Activated T-helper 9 cell treated with anti-CD3 and anti-CD28 coated beads, Interleukin-2, amount 50 U/mL, for 16 hours (primary cell): ENCODE measurements at places on chromosomes 2 and 18.
A peak's percentile ranks its signal among the peaks of the same experiment; 100 is the strongest.

DNA sequence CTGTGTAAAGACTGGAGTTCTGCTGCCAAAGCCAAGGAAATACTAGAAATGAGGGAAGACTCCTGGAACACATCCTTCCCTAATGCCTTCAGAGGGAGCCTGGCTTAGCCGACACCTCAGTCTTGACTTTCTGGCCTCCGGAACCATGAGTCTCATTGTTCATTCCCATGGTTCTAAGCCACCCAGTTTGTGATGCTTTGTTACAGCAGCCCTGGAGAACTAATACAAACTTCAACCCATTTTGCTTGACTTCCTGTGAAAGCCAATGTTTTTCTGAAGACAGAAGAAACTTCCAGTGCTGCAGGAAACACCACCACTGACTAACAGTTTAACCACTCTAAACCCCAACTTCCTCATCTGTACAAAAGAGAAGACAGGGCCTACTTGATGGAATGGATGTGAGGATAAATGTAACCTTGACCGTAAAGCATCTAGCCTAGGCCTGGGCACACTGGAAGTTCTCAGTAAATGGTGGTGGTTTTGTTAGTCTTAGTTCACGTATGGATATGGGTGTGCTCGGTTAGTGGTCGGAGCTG is 85.9 kb upstream of the RFX8 start:
- no peak for DNase-seq

- DNase-seq = no peak
These were observed 96.8 kb upstream of the CRACDL start for GRCh38 chr2:99032786-99033185.

GRCh38 chr2:207166349-207167098 is 776 bp upstream of the KLF7 start:
- peak; percentile 43 for DNase-seq

DNA sequence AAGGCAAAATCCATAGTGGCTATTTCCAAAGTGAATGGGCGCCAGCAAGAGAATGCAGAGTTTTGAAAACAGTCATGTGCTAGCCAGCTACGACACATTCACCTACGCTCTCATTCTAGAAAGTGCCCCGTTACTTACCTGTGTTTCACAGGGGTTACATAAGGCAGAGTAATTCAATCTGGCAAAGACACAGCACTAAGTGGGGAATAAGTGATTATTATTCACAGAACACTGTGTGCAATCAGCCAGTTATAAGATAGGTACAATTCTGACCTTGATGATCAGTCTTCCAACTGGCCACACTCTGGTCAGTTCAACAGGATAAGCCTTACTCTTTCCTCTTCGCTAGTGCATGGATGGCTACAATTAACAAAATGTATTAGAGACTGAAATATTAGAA is 105.8 kb downstream of the CABYR start:
- DNase-seq = no peak

DNA sequence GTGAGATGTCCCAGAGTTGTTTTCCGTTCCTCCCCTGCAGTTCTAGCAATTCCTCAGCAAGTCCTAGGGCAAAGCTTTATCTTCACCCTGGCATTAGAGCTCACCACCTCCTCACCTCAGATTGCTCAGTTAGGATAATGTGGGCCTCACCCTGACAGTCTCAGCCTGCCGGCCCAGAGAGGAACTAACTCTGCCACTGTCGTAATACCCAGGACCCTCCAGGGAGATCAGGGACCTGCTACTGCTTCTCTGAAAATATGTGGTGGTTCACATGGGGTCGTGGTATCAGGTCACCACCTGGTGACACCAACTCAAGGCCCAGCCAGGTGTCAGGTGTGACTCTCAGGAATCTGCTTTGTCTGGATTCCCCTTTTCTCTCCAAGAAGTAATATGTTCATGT is 120.7 kb downstream of the FEZ2 start:
- no peak for DNase-seq

DNA sequence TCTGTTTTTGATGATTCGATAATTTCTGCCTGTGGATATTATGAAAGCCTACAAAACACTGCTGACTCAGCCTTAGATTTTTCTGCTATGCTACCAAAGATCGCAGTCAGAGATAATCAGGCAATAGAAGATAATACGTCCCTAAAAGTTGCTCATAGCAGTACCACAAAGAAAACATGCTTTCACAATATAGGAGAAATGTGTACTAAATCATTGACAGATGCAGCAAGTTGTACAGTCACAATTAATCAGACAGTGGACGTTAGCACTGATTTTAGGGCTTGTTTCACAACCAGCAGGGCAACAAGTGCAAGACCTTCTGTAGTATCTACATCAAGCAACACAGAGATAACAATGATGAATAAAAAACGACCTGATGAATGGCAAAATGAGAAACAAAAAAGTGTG is 19.5 kb downstream of the RBM44 start:
- DNase-seq = no peak

GRCh38 chr2:60984720-60985119 is 32.8 kb upstream of the PEX13 start:
- no peak for DNase-seq

GRCh38 chr2:236975766-236976165 is 109.9 kb upstream of the COPS8 start:
- no peak for DNase-seq

GRCh38 chr2:119234021-119235019 is 10.7 kb downstream of the STEAP3 start:
- no peak for DNase-seq

- DNase-seq = peak; percentile 47
These were observed 96.2 kb upstream of the ZNF532 start for GRCh38 chr18:58768293-58768974.

GRCh38 chr2:225494100-225494459 is 94.6 kb downstream of the NYAP2 start:
- DNase-seq = no peak

- DNase-seq = no peak
These were observed 149.0 kb upstream of the EPC2 start for GRCh38 chr2:148495586-148495985.

DNA sequence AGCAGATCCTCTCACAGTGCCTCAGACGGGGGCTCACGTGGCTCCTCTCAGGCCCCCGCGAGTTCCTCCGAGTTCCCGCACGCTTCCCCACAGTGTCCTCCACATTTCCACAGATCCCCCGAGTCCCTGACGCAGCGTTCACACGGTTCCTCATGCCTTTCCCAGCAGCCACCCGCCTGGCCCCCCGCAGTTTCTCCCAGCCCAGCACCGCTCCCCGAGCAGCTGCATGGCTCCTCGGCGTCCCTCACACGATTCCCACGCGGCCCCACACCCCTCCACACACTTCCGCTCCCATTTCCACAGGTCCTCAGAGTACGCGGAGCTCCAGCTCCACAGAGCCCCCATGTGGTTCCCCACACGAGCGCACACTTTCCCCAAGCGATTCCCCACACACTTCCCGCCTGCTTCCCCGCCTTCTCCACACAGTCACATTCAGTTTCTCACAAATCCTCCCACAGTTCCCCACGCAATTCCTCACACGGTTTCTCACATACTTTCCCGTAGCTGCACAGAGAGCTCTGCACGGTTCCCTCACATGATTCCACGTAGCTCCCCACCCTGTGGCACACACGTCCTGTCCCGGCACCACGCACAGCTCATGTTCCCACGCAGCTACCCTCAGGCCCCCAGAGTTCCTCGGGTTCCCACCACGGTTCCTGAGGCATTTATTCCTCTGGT is 39.9 kb downstream of the KIF1A start:
- no peak for DNase-seq

DNA sequence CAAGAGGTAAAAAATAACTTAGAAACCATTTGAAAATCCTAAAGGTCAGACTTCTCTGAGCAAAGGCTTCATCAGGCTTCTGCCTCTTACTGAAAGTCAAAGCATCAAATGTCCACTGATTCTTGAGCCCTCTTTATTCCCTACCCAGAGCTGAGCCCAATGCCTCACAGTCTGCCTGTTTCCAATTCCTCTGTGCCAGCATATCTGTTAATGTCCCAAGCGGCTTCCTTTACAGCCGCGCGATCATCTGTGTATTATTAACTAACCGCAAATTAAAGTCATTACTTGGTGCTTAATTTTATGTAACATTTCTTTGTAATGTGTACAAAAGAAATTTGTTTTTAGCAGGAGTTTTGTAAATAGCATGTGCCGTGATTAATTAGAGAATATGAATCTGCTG is 418.8 kb upstream of the HNRNPA3 start:
- DNase-seq = no peak

DNA sequence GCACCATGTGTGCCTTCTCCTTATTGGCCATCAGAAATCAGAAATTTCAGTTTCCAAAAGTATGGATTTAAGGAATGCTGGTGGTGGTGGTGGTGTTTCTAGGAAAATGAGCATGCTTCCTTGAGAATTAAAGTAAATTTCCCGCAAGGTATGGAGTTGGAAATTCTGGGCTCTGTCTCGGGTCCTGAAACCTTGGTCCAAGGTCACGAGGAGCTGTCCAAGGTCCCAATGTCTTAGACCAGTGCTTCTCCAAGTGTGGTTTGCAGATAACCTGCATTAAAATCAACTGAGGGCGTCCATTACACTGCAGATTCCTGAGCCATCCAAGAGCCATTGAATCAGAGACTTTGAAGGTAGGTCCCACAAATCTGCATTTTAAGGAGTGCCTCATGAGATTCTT is 210.9 kb upstream of the PKDCC start:
- no peak for DNase-seq

- no peak for DNase-seq
These were observed 86.6 kb downstream of the DNER start for GRCh38 chr2:229627728-229628127.

GRCh38 chr2:65864619-65865018 is 432.2 kb upstream of the SPRED2 start:
- DNase-seq = no peak

GRCh38 chr18:22482948-22483347 is 65.2 kb upstream of the CTAGE1 start:
- DNase-seq = no peak

GRCh38 chr2:88210132-88211002 is 40.2 kb downstream of the THNSL2 start:
- DNase-seq = no peak

DNA sequence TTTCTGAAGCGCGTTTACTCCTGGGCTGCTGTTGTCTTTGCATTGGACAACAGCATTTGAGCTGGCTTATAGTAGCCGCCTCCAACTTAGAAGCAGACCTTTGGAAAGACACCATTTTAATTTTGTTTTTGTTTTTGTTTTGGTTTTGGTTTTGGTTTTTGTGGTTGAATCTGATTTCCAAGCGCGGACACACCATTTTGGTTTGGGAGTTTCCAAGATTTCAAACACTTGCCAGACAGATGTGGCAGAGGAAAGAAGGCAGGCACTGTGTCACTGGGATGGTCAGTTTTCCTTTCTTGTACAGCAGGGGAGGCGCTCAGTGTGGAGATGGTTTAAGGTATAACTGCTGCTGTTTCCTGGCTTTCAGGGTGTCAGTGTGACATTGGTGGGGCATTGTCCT is 126.8 kb downstream of the LAMA3 start:
- DNase-seq = no peak

- no peak for DNase-seq
These were observed 319.9 kb downstream of the TSN start for GRCh38 chr2:122075381-122075780.

DNA sequence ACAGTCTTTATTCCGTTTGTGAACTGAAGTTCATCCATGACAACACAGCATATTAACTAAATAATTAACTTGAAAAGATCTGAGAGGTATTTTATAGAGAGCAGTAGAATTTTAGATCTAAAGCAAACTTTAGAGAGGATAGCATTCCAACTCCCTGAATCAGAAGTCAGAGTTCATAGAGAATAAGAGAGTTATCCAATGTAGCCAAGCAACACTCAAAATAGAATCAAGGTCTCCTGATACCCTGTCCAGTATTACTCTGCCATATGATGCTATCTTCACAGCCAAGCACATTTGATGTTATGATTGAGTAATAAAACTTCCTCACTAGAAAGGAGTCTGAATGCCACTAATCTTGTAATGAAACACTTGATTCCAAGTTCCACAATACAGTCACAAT is 55.5 kb downstream of the RIT2 start:
- DNase-seq = no peak

DNA sequence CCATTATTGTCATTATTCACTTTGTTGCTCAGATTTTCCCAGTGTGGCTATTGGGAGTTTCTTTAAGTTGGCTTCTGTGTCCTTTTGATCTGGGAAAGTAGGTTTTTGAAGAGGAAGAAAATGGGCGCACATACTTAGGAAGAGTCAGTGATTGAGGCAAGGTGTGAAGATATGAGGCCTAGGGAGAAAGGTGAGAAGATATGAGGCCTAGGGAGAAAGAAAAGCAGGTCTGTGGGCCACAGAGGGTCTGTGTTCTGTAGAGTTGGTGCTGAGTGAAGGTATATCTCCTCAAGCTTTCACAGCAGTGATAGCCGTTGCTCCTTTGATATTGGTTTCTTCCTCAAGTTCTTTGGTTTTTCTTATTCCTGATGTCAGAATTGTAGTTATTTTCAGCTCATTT is 126.2 kb downstream of the AGPS start:
- DNase-seq = no peak

DNA sequence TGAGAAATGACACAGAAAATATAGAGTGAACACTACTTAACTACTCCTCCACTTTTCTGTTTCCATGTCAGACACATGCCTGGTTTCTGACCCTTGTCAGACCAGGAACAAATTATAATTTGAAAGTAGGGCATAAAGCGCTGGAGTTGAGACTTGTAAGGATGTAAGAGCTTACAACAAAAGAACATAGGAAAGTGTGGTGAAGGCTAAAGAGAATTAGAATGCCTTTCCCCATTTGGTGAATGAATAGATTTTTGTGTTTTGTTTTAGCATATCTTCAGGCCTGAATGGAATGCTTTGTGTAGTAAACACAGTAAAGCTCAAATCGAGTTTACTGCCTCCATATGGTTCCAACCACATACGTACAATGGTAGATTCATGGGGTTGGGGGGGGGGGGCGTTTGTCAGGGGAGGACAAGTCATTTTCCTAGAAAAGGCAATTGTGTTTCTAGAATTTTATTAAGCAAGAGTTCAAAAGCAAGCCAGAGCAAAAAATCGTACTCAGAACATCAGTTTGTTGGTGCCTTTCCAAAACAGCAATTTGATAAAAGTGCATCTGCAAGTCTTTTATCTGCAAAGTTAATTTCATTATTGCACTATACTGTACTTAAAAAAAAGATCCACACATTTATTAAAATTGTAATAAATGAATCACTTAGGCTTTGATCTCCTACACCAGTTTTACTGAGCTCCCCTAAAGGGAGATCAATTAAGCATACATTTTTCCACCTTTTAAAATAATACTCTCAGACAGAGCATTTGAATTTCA is 30.9 kb downstream of the NRXN1 start:
- DNase-seq = no peak

- no peak for DNase-seq
These were observed 40.0 kb upstream of the PUM2 start for GRCh38 chr2:20390524-20391123.
